ENCODE measurements at places on chromosomes 3 and 15. TPM values are rescaled to one million over a fixed set of nuclear protein-coding genes. Genes with fewer than 3 reads are reported as not detected.

GRCh38 chr3:128149650-128150049 is 3.6 kb upstream of the EEFSEC start:
- no peak for DNase-seq

- DNase-seq, result no peak
Measured at GRCh38 chr3:58116161-58116955, 94.4 kb downstream of the DNASE1L3 start.

GRCh38 chr15:38127306-38127771 is 125.3 kb upstream of the SPRED1 start:
- DNase-seq, result no peak

SLC27A2 gene
- not detected for total RNA-seq

DNA sequence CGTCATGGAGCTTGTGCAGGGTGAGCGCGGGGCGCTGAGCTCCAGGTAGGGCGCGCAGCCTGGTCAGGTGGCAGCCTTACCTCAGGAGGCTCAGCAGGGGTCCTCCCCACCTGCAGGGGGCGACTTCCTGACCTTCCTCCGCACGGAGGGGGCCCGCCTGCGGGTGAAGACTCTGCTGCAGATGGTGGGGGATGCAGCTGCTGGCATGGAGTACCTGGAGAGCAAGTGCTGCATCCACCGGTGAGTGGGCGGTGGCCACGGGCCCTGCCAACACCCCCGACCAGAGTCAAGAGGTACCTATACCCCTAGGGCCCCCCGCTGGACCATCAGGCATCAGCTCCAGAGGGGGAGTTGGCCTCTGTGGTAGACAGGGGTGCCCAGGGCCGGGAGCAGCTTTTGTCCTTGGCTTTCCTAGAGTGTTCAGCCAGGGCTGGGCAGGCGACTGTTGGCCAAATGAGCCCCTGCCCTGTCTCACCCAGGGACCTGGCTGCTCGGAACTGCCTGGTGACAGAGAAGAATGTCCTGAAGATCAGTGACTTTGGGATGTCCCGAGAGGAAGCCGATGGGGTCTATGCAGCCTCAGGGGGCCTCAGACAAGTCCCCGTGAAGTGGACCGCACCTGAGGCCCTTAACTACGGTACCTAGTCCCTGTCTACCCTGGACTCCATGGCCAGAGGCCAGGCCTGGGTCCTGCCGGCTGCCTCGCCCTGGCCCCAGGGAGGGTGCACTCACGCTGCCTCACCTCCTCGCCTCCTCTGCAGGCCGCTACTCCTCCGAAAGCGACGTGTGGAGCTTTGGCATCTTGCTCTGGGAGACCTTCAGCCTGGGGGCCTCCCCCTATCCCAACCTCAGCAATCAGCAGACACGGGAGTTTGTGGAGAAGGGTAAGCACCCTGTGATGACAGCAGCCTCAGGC is 9.1 kb downstream of the FES start:
- no peak for DNase-seq

SHQ1 gene
- 11.1 TPM for total RNA-seq

GRCh38 chr3:20056725-20057611 is 16.7 kb downstream of the KAT2B start:
- no peak for DNase-seq

GRCh38 chr15:100346866-100347512 is 5.2 kb upstream of the ADAMTS17 start:
- DNase-seq, result no peak

PGBD4 gene
- 1.5 TPM for total RNA-seq

GRCh38 chr3:188219147-188219546 is 65.2 kb downstream of the LPP start:
- no peak for DNase-seq

- no peak for DNase-seq
Measured at GRCh38 chr15:34812369-34812768, 17.0 kb upstream of the ACTC1 start.

IL17RD gene
- total RNA-seq, result 4.3 TPM

NR1I2 gene
- total RNA-seq, result 0.08 TPM

DNA sequence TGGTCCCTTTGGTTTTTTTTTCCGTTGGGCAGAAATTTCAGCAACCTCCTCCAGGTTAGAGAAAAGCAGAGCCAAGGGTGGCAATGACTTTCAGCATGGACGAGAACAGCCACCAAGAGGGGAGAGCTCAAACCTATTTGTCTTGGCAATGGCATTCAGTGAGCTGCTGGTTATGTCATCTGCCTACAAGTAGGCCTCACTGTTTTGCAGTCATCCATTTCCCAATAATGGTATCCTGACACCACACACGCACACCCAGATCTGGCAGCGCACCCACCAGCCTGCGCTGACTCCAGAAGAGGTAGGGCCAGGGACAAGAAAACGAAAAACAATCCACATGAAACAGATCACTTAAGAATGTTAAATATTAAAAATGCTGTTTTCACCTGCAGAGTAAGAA is 92.3 kb downstream of the MAGI1 start:
- no peak for DNase-seq

DNA sequence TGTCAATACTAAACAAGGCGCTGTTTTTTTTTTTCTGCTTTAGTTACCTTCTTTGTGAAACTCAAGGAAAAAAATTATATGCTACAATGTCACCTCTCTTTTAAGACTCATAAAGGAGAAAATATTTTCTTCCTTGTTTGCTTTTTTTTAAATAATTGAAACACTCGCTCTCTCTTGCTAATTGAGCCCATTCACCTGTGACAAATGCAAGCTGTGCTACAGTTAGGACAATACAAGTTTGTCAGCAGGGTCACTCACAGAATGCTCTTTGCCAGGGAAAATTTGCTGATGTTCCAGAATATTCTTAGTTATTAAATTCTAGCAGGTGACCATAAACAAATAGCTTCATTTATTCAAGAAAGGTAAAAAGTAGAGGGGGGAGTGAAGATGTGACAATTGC is 375.9 kb upstream of the DPPA4 start:
- DNase-seq, result no peak

DNA sequence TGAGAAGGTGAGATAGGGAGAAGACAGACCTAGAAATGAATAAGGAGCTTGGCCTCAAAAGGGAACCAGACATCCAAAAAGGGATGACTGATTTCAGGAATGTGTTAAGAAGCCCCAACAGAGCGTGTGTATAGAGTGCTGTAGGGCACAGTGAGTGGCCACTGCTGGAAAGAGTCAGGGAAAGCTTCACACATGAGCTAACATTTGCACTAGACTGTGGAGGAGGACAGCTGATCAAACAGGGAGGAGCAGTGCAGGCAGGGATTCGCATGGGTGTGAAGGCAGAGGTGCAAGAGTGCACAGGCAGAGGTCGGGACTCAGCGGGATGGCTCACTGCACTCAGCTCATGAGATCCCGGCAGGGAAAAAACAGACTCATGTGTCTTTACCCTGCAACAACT is 61.8 kb downstream of the NPTN start:
- no peak for DNase-seq

GRCh38 chr15:47218295-47218694 is 499.0 kb upstream of the SEMA6D start:
- no peak for DNase-seq

GRCh38 chr15:99716540-99717095 is 16.6 kb downstream of the LYSMD4 start:
- no peak for DNase-seq

CCR4 gene
- total RNA-seq, result not detected

RBP2 gene
- total RNA-seq, result not detected

POTEB3 gene
- total RNA-seq, result not detected

- no peak for DNase-seq
Measured at GRCh38 chr3:119331661-119332060, 37.5 kb downstream of the ARHGAP31 start.

- no peak for DNase-seq
Measured at GRCh38 chr3:168362661-168363247, 267.0 kb upstream of the GOLIM4 start.

LRRC3B gene
- 0.43 TPM for total RNA-seq

ECE2 gene
- 0.19 TPM for total RNA-seq

AHSG gene
- not detected for total RNA-seq

DNA sequence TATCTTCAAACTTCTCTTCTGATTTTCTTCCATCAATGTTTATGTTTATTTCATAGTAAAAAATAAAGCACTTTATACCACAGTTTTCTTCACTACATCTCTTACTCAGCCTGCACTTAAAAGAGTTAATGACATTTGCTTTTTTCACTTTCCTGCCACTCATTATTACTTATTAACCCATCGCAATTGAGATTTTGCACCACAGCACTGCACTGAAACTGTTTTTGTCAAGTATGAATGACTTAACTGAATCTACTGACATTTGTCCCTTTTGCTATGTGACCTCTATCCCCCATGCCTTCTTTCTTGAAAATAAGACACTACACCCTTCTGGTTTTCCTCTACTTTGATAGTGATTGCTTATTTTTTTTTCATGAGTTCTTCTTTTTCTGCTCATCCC is 739.7 kb upstream of the DPPA4 start:
- DNase-seq, result no peak

DNA sequence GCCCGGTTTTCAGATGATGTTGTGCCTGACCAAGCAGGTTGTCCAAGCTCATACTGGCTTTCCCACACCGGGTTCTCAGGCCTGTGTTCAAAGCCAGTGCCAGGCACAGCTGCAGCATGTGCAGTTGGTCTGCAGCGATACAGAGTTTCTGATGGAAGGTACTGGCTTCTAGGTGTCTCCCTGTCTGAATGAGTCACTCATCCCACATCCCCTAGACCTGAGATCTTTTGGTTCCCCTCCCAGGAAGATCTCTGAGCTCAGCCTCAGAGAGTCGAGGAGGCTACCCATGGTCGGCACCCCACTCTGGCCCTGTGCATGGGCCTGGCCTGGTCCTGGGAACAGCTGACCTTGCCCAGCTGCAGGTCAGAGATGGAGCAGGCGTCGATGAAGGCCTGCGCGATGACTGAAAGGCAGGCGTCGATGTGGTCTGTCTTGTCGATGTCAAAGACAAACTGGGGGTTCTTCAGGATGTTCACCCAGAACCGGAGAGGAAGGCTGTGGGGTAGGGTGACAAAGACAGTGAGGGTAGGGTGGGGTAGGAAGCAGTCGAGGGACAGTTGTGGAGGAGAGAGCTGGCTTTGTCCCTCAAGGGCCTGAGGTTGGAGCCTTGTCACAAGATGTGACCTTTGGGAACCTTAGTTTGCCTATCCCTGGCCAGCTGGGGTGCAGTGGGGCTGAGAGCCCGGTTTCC is 15.3 kb downstream of the H1-8 start:
- no peak for DNase-seq

DNA sequence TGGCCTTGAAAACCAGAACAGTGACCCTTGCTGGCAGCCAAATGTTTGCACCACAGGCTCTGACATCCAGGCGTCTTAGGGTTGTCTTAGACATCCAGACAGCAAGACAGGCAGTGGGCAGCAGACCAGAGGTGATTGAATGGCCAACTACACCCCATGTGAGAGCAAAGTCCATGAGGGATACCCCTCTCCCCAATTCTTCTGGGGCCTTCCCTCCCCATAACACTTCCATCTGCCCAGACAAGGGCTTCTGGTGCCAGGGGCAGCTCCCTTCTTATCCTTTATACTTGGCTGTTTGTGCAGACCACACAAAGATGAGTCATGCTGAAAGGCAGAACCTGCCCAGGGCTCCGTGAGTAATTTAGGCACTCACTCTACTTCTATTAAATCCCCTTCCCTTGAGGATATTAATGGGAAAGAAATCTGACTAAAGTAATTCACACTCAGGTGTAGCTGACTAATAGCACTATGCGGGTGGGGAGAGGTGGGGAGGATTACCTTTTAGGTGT is 257.9 kb downstream of the UACA start:
- DNase-seq, result no peak

ACP3 gene
- total RNA-seq, result 0.78 TPM

DNA sequence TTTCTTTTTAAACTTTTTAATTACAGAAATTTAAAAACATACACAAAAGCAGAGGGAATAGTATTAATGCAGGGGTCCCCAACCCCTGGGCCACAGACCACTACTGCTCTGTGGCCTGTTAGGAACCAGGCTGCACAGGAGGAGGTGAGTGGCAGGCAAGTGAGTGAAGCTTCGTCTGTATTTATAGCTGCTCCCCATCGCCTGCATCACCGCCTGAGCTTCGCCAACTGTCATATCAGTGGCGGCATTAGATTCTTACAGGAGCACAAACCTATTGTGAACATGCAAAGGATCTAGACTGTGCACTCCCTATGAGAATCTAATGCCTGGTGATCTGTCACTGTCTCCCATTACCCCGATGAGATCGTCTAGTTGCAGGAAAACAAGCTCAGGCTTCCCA is 22.4 kb downstream of the CCR9 start:
- DNase-seq, result peak; percentile 50

GRCh38 chr3:138824114-138824506 is 10.6 kb downstream of the PIK3CB start:
- DNase-seq, result no peak

ADAMTS9 gene
- 53.6 TPM for total RNA-seq

DNA sequence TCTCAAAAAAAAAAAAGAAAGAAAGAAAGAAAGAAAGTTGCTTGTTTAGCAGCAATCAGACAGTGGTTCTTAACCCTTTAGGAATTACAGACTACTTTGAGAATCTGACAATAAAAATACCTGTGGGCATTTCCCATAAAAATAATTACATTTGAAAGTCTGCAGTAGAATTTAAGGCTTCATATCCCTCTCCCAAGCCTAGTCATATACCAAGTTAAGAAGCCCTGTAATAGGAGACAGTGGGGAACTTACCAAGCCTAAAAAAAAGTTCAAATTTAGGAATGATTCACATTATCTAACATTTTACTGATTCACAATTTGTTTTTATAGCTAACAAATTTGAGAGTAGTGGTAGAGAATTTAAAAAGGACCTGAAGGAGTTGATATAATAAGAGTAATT is 47.5 kb downstream of the LRRFIP2 start:
- DNase-seq, result no peak

DNA sequence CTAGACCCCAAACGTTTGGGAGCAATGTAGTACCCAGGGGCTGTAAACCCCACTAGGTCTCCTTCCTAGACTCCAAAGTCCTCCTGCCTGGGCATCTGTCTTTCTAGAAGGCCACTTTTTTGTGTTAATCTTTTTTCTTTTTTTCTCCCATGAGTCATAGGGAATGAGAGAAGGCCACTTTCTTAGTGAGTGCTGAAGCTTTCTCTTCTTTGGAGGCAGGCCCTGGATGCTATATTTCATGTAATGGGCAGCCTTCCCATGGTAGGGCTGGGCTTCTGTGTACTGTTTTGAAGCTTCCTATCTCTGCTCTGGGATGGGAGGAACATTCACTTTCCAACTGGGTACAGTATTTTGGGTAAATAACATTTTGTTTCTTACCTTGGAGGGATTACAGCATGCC is 15.2 kb upstream of the RTP2 start:
- DNase-seq, result no peak

SPATA12 gene
- total RNA-seq, result not detected

ANKUB1 gene
- not detected for total RNA-seq

GRCh38 chr3:86794361-86795065 is 196.4 kb downstream of the VGLL3 start:
- DNase-seq, result no peak

DNA sequence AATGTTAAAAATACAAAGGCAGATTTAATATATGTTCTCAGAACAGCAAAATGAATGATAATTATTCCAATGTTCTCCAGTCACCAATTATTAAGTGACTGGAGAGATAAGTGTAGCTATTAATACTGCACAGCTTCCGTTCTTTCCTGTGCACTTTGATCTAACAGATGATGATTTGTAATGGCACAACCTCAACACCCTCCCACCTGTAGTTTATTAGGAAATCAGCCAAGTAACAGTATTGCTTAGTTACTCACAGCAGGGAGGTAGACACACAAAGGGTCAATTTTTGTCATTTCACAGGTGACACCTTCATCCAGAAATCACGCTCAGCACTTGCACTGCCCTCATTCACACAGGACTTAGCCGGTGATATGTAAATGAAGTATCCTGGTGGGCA is 688.1 kb downstream of the EPHA3 start:
- no peak for DNase-seq

Measured in cardiac septum (tissue), 1 donor.